SK-N-MC (cell line): ENCODE measurements at places on chromosomes 5 and 9.
A peak's percentile ranks its signal among the peaks of the same experiment; 100 is the strongest.

- DNase-seq: no peak
Observed at GRCh38 chr5:33439905-33440481, 772 bp upstream of the TARS1 start.

DNA sequence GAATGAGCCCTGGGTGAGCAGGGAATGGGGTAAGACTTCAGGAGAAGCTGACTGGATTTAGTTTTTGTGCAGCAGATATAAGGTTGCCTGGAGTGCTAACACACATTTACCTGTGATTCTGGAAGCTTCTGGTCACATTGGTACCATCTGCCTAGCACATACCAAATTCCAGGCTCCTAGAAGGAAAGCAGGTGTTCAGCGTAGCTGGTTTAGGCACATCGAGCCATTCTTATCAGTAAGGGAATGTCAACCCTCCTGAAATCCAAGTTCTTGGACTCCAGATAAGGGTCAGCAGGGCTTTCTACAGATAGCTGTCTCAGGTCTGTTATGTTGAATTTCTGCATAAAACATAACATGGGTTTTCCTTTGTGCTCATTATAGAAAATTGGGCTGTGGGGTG lies 10.3 kb downstream of the TCERG1 start:
- DNase-seq: no peak

DNA sequence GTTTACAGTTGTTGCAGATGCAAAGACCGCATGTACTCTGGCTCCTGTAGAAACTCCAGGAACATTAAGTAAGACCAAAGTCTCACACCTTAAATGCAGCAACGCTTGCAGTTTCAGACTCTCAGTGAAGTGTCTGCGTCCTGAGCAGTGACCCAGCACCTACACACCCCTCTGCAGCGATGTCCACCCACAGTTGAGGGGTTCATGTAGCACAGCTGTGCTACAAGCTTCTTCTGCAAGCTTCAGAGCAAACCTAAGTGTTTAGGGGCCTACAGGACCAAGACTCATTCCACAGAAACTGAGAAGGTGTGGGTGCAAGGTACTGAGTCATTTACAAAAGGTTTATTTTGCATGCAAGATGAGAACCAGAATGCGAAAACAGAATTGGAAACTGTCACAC lies 191.0 kb downstream of the IRX2 start:
- DNase-seq: no peak

GRCh38 chr5:10699987-10700386 lies 61.0 kb downstream of the DAP start:
- no peak for DNase-seq

- DNase-seq: no peak
Observed at GRCh38 chr9:91412941-91413340, 10.7 kb downstream of the NFIL3 start.

DNA sequence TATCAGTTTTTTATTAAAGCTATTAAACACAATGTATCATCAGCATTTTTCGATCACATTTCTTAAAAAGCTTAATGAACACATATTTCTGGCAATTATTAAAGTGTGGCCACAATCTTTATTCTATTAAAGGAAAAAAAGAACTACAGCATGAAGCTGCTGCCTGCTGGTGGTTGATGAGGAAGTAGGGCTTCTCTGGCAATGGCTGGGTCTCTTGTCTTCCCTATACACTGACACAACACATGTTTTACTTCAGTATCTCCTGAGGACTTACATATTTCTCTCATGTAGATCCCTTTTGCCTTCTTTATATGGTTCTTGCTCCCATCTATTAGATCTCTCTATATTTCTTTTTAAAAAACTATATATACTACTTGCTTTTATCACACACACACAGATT lies 590.7 kb downstream of the RAB3C start:
- DNase-seq: no peak

DNA sequence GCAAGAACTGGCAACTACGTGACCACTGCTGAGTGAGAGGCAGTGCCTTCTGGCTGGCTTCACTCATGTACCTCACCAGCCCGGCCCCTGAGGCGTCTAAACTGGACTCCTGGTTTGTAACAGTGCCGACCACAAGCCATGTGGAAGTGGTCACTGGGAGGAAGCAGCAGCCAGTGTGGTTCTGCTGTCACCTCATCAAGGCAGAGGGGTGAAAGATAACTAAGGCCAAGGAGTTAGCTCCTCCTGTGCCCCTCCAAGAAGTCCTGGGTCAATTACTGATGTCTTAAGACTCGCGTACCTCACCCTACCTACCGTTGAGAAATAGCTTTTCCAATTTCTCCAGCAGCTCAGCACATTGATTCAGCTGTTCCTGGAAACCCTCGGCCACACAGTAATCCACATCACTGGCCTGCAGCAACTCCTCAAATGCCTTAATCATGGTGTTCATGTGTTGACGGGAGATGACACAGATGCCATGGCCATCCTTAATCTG lies 142.9 kb downstream of the CDK5RAP2 start:
- DNase-seq: no peak

DNA sequence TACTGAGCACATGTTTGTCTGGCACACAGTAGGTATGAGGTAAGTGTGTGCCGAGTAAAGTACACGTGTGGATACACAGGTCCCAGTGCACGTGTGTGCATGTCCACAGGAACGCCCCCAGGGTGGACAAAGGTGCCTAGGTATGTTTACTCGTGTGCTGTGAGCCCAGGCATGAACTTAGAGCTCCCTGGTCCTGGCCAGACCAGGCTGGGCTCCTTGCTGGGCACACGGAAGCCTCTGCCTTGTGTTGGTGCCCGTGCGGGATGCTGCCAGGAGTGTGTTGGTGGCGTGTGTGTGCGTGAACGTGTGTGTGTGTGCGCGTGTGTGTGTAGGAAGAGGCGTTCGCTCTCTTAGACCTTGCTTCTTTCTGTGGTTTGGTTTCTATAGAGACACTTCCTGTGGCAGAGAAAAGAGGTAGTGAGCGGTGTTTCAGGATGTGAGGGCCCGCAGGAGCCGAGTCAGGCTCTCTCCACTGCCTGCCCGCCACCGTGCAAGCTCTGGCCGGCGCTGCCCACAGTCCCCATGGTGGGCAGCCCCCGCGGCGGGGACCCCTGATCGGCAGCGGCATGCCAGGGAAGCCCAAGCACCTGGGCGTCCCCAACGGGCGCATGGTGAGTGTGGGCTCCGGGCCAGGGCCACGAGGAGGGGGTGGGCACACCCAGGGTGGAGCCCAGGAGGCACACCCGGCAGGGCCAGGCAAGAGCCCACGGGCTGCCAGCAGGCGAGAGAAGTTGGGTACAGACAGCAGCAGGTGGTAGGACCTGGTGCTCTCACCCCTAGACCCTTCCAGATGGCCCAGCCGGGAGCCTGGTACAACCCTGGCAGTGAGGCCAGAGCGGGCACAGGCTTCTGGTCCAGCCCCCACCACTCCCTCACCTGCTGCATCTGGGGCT lies at the start of gene RGS14:
Gene RGS14, plus strand, starts transcription at position 466 of the 893 bp plus-strand sequence. Its CDS starts 101 bp downstream, at position 567.
- DNase-seq: peak; percentile 39

DNA sequence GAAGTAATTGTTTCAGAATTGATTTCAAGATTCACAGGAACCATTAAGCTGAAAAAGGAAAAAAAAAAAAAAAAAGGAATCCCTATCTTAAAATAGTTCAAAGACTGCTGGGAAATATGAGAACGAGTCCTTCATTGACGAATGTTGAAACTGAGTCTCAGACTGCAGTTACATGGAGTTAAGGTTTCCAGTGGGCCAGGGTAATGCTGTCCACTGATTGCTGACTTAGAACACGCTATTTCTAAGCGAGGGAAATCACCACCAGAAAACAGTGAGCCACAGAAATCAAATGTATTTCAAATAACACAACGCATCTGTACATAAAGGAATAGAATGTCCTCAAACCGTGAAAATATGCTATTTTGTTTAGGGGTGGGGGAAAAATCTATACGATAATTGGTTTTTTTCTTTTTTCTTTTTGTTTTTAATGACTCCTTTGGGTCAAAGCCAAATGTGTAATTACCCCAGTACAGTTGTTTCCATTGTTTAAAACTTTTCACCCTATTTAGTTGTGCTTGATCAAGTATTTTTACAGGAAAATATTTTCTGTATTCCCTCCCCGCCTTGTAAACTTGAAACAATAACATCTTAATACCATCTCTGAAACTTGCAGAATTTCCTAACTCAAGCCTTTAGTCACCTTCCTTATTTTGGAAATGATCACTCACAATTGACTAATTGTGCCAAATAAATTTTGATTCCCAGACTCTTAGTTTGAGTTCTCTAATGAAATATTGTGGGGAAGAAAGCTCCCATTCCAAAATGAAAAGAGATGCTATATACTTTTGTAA lies 208.3 kb downstream of the MCTP1 start:
- DNase-seq: no peak

- no peak for DNase-seq
Observed at GRCh38 chr9:136626066-136626725, 36.5 kb upstream of the EGFL7 start.

DNA sequence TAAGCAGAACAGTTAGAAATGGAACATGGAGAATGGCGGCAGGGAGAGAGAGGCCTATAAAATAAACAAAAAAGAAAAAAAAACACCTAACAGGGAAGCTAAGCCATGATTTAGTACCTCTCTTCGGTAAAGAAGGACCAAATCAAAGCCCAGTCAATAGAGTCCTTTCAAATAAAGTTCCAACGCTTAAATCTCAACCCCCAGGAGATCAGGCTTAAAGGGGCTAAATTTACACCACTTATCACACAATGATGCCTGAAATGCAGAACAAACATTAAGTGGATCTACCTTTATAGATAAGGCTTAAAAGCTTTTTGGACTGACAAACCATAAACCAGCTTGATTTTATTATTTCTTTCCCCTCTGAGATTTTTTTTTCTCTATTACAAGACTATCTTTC lies 66.3 kb downstream of the PRELID2 start:
- no peak for DNase-seq

DNA sequence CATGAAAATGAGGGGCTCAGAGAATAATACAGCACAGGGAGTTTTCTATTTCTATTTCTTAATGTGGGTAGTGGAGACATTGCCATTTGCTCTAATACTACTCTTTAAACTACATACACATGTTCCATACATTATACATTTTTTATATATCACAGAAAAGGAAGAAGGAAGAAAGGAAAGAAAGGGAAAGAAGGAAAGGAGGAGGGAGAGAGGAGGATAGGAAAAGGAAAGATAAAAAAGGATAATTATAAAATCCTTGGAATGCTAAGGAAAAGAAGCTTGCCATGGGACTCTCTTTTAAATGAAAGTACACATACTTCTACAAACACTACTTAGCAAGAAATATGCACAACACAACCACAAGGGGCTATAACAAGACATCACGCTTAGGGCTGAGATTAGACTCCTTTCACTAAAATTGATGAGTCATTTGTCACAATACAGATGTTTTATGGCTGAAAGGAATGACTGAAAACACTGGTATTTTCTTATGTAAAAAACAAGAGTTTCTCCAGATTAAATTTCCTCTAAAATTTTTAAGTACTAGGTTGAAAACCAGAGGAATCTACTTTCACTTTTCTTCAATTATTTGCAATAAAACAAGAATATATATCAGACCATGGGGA lies 219.8 kb downstream of the ARL15 start:
- no peak for DNase-seq

DNA sequence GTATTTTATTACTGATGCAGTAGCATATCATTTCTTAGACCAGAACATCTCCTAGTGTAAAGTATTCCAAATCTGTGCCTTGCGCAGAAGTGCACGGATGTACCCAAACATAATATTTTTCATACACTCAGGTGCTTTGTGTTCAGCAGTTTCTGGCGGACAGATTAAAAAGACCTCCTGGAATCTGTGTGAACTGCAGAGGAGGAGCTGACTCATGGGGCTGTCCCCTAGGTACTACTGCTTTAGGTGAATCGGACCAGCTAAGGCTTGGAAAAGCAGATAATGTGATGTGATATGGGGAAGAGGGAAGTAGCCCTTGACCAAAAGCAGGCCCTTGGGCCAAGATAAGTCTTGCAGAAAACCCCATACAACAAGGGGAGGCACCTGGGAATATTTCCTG lies 310.1 kb downstream of the PLK2 start:
- DNase-seq: no peak

DNA sequence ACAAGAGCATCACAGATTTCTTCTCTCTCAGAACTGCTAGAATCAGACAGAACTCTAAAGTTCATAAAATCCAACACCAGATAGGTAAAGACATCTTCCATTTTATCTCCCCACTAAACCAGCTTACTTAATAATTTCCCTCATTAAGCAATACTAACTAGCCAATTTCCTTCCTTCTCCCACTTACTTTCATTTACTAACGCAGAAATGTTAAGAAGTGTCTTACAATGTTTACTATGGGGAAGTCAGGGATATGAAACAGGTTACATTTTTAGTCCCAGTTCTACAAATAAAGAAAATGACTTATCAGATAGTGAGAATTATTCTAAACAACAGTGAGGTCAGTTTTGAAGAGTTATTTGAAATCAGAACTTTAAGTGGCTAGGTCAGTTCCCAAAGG lies 236.5 kb downstream of the FBXL17 start:
- DNase-seq: no peak
